ENCODE measurements at places on chromosomes 12 and 14. TPM values are rescaled to one million over a fixed set of nuclear protein-coding genes. Genes with fewer than 3 reads are reported as not detected.

Gene UNC79
- total RNA-seq: 0.21 TPM

GRCh38 chr12:15364221-15365160, 42.2 kb downstream of the PTPRO start:
- no peaks in the 10 kb centered on the region for H3K36me3 ChIP-seq
- H3K4me1 ChIP-seq: peaks cover 3% of the 10 kb centered on the region
- no peak overlapping the region for H3K27ac ChIP-seq
- no peak for DNase-seq
- no peak overlapping the region for H3K4me3 ChIP-seq
- H3K27me3 ChIP-seq: no peaks in the 10 kb centered on the region

DNA sequence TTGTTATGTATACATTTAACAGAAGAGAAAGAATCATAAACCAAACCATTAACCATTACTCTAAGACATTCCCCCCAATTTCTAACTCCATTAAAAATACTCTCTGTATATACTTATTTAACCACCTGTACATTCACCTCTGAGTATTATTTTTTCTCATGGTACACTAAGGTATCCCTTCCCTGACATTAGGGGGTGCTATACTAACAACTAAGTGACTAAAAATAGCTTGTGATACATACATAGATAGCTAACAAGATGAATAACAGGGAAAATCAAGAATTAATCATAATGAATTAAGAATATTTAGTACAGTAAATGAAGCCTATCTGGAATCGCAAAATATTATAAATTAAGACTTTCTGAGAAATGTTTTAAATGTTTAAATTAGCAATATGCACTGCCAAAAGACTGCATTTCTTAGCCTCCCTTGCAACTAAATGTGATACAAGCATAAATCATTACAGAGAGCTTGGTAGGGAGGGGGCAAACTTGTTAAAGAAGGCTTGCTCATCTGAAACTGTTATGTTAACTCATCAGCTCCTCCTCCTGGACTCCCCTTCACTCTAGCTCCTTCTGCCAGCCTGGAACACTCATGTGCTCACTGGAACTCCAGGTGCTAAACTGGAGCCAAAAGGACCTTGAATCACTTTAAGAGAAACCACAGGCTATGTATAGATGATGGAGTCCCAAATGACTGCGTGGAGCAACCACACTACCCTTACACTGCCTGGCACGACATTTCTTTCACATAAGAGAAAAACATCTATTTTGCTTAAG, 14.9 kb downstream of the C2CD5 start:
- no peak for DNase-seq
- no peak overlapping the region for H3K4me3 ChIP-seq
- H3K36me3 ChIP-seq: peaks cover 9% of the 10 kb centered on the region
- no peak overlapping the region for H3K27ac ChIP-seq
- no peaks in the 10 kb centered on the region for H3K4me1 ChIP-seq
- no peaks in the 10 kb centered on the region for H3K27me3 ChIP-seq

DNA sequence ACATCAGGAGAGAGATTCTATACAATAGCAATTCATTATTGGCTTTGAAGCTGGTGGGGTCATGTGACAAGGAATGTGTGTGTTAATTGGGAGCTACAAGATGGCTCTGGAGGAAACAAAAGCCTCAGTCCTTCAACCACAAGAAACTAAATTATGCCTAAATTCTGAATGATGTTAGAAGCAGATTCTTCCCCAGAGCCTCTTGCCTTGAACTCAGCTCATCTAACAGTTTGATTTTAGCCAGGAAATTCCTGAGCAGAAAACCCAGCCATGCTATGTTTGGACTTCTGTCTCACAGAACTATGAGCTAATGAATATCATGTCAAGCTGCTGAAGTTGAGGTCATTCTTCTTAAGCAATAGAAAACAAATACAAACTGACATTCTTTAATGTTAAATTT, 274.7 kb downstream of the SLC6A15 start:
- no peaks in the 10 kb centered on the region for H3K4me1 ChIP-seq
- no peaks in the 10 kb centered on the region for H3K27me3 ChIP-seq
- H3K4me3 ChIP-seq: no peak overlapping the region
- DNase-seq: no peak

DNA sequence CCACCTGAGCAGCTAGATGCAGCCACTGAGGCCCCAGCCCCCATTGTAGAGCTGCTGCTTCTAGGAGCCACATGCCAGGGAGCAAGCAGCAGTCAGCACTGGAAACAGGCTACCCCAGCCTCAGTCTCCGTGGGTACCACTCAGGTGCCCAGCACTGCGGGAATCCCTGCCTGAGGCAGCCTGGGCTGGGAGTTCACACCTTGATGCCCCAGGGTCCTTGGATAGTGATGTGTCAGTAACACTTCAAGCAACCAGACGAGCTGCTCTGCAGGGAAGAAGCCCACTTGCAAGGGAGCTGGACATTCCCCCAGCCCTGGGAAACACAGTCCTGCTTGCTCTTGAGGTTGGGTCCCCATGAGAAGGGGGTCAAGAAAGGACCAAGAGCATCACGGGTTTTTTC, 90.7 kb downstream of the ZFP36L1 start:
- no peaks in the 10 kb centered on the region for H3K4me1 ChIP-seq
- no peak overlapping the region for H3K27ac ChIP-seq
- H3K4me3 ChIP-seq: no peak overlapping the region
- no peak for DNase-seq
- no peaks in the 10 kb centered on the region for H3K27me3 ChIP-seq

DNA sequence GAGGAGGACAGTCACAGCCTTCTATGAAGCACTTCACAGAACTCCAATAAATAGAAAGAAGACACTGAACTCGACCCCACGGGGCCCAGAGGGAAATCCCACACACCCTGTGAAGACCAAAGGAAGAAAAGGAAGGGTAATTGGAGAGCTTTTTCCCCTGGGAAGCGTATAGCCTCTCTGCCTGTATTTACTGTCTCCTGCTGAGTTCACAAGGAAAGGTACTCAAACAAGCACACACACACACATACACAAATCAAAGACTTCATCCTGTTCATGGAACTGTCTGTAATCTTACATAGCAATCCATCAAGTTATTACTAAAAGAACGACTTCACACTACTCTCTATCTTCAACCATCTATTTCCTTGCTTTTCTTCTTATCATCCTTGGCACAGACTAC, 15.3 kb downstream of the FOXN3 start:
- H3K4me3 ChIP-seq: no peak overlapping the region
- no peaks in the 10 kb centered on the region for H3K27me3 ChIP-seq
- no peak for DNase-seq

- no peaks in the 10 kb centered on the region for H3K27me3 ChIP-seq
- no peak overlapping the region for H3K27ac ChIP-seq
- H3K4me3 ChIP-seq: no peak overlapping the region
- no peak for DNase-seq
- H3K4me1 ChIP-seq: no peaks in the 10 kb centered on the region
- H3K36me3 ChIP-seq: no peaks in the 10 kb centered on the region
These were observed 27.9 kb upstream of the EVL start for GRCh38 chr14:100037353-100037752.

- H3K36me3 ChIP-seq: no peaks in the 10 kb centered on the region
- no peak for DNase-seq
- peak overlapping the region; percentile 93 for H3K4me3 ChIP-seq
- H3K27ac ChIP-seq: peak overlapping the region; percentile 91
- no peaks in the 10 kb centered on the region for H3K27me3 ChIP-seq
These were observed 1.0 kb downstream of the BLTP3B start for GRCh38 chr12:100141666-100141997.

GRCh38 chr14:73003681-73004080, 23.2 kb downstream of the ZFYVE1 start:
- H3K36me3 ChIP-seq: no peaks in the 10 kb centered on the region
- no peak overlapping the region for H3K4me3 ChIP-seq
- H3K4me1 ChIP-seq: no peaks in the 10 kb centered on the region
- H3K27me3 ChIP-seq: no peaks in the 10 kb centered on the region
- DNase-seq: no peak

- no peaks in the 10 kb centered on the region for H3K4me1 ChIP-seq
- H3K27me3 ChIP-seq: peaks cover 3% of the 10 kb centered on the region
- H3K27ac ChIP-seq: no peak overlapping the region
- H3K4me3 ChIP-seq: no peak overlapping the region
- no peak for DNase-seq
These were observed 158.0 kb upstream of the CAND1 start for GRCh38 chr12:67111182-67111581.

GRCh38 chr12:1533205-1533601, 61.2 kb downstream of the FBXL14 start:
- no peak overlapping the region for H3K27ac ChIP-seq
- H3K4me1 ChIP-seq: no peaks in the 10 kb centered on the region
- no peak overlapping the region for H3K4me3 ChIP-seq
- H3K27me3 ChIP-seq: no peaks in the 10 kb centered on the region
- no peak for DNase-seq

DNA sequence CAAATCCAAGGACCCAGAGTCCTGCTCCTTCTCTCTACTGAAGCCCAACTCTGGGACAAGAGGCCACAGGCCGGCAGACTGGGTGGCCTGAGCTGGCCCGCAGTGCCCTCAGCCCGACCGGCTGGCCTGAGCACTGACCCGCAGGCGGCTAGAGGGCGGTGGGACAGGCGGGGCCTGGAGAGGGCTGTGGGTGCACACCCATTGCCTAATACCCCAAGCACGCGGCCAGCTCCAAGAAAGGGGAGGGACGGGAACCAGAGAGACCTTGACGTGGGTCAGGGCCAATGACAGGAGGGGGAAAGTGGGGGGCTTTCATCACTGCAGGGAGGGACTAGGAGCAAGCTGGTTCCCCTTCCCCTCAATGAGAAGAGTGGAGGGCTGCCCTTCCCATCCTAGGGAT, 2.0 kb upstream of the WNT10B start:
- H3K27me3 ChIP-seq: no peaks in the 10 kb centered on the region
- no peaks in the 10 kb centered on the region for H3K4me1 ChIP-seq
- no peak overlapping the region for H3K27ac ChIP-seq
- no peaks in the 10 kb centered on the region for H3K36me3 ChIP-seq
- H3K4me3 ChIP-seq: no peak overlapping the region

DNA sequence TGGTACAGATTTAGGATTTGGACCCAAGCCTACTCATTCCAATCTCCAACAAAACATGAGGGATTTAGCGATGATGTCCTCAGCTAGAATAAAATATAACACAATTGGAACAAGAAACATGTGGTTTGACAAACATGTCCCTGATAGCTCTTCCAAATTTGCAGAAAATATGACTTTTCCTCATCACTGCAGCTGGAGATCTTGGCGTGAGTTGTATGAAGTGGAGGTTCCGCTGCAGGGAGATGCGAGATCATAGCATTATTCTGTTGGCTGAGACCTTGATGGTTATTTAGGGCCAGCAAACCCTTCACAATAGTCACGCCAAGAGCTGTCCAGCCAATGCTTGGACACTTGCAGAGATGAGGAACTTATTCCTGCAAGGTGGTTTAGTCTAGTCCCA, 413.4 kb upstream of the TBX3 start:
- H3K36me3 ChIP-seq: no peaks in the 10 kb centered on the region
- H3K4me1 ChIP-seq: no peaks in the 10 kb centered on the region
- H3K4me3 ChIP-seq: no peak overlapping the region
- no peaks in the 10 kb centered on the region for H3K27me3 ChIP-seq

DNA sequence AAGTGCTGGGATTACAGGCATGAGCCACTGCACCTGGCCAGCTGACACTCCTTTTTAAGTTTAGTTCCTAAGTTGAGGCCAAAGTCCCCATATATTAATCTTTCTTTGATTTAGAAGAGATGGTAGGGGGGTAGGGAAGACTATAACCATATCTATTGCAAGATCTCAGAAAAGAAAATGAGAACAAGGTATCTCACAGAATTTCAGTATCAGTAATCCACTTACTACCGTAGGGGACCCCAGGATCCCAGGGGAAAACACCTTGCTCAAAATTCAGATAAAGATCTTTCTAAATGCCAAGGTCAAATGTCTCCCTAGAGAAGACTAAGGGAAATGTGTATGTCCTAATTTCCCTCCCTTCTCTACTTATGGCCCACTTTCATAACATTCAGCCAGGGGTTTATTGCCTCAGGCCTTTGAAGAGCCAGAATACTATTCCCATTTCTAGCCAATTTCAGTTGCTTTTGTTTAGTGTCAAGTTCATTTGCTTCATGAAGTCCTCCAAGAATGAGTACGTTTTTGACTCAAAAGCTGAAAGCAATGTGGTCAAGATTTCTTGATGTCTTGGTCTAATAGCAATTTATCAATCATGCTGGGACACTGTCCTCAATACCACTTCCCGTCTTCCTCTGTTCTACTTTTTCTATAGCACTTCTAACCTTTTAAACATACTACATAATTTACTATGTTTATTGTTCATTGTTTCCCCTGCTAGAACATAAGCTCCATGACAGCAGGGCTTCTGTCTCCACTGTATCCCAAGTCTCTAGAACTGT, 86.3 kb downstream of the DCAF5 start:
- H3K4me3 ChIP-seq: no peak overlapping the region
- H3K27me3 ChIP-seq: no peaks in the 10 kb centered on the region
- H3K36me3 ChIP-seq: no peaks in the 10 kb centered on the region
- no peak overlapping the region for H3K27ac ChIP-seq
- peaks cover 5% of the 10 kb centered on the region for H3K4me1 ChIP-seq
- DNase-seq: no peak

Data from aorta (tissue), 5 donors.